ENCODE measurements at places on chromosomes 5 and 9.
A peak's percentile ranks its signal among the peaks of the same experiment; 100 is the strongest.

DNA sequence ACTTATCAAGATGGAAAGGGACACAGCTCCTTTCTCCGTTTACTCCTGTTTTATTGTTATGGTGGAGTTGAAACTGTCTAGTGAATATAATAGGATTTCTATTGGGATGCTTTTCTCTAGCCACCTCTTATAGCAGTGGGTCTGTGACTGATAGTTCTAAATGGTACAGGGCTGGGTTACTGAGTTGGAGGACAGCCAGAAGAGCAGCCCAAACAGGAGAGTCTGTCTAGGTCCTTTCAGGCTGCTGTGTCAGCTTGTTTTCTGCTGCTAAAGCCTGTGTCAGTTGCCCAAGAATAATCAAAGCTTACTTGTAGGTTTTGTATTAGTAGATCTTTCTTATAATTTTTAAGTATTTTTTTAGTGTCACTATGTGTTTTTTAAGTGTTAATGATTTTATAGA, 356.0 kb upstream of the SEMA6A start:
- no peak for DNase-seq

- DNase-seq: no peak
Measured at GRCh38 chr5:109304309-109304708, 105.5 kb downstream of the PJA2 start.

DNA sequence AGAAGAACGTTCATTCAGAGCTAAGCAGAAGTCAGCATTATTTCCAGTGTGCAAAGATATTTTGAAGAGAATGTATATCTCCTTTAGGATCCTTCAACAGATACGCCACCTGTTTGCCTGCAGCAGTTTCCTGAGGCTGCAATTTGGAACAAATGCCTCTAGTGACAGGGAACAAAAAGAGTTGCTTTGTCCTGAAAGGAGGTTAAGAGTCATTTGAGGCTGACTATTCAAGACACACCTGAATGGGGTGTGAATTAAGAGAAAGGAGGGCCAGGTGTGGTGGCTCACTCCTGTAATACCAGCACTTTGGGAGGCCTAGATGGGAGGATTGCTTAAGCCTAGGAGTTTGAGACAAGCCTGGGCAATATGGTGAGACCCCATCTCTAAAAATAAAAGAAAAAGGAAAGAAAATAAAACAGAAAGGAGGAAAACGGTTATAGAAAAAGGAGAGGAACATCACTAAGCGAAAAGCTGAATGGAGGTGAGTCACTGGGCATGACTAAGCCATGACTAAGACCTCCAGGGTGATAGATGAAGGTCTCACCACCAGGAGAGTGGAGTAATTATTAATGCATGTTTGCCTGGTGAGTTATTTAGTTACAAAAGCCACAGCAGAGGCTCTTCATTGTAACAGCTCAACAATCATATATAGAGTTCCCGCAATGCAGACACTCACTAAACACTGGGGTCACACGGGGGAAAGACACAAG, 255.2 kb upstream of the TNC start:
- no peak for DNase-seq

DNA sequence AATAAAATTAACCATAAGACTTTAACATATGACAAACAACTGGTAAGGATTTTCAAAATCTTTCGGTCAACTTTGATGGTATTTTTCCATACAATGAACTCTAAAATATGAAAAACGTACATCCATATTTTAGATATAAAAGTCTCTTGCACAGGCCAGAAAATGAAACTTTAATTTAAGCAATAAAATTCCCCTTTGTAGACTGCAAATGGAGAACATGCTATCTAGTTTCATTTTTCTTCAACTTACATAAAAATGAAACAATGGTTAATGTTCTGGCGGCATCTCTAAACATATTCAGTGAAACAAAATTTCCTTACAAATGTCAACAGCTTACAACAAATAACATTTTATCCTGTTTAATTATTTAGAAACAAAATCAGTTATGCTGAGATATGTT, 84.0 kb downstream of the USP20 start:
- DNase-seq: no peak

DNA sequence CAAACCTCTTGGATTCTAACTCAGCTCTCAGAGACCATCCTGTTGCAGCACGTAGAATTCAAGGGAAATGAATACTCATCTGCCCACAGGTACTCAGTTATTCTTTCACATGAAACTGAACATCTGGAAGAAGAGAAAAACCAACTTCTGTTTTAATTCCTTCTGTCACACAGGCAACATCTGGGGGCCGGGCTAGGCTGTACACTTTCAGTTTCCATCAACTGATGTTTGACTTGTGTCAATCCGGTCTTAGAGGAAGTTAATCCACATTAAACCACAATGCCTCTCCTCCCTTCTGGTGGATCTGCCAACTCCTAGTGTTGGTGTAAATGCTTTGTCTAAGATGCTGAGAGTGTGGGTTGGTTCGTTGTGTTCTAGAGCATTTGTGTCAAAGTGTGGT, 17.6 kb downstream of the DMRT3 start:
- no peak for DNase-seq

GRCh38 chr5:146785065-146785464, 93.5 kb downstream of the PPP2R2B start:
- no peak for DNase-seq

GRCh38 chr5:158848634-158849033, 251.1 kb downstream of the EBF1 start:
- no peak for DNase-seq

GRCh38 chr5:112865128-112865527, 4.0 kb downstream of the SRP19 start:
- no peak for DNase-seq

- peak; percentile 89 for DNase-seq
Measured at GRCh38 chr5:16465544-16466432, at the start of gene ZNF622. ZNF622 (minus strand) TSS chr5:16465800; CDS start chr5:16465665, 135 bp downstream.

GRCh38 chr5:100472091-100472490, 63.1 kb upstream of the FAM174A start:
- DNase-seq: no peak

- no peak for DNase-seq
Measured at GRCh38 chr9:98132158-98132557, 13.1 kb upstream of the TRIM14 start.

- DNase-seq: no peak
Measured at GRCh38 chr9:129746092-129746777, 6.6 kb downstream of the PTGES start.

- no peak for DNase-seq
Measured at GRCh38 chr9:99425923-99426842, 204.1 kb downstream of the SEC61B start.

DNA sequence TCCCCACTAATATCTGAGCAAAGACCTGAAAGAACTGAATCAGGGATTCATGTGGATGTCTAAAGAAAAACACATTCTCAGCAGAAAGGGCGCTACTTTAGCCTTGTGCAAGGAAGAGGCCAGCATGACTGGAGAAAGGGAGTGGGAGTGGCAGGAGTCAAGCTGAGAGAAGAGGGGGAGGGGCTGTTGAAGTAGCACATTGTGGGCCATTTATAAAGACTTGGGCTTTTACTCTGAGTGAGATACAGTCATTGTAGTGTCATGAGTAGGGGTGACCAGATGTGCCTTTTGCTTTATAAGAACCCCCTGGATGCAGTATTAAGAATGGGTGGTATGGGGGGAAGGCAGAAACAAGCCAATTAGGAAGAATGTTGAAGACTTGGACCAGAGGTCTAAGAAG, 452.8 kb downstream of the ENC1 start:
- no peak for DNase-seq

DNA sequence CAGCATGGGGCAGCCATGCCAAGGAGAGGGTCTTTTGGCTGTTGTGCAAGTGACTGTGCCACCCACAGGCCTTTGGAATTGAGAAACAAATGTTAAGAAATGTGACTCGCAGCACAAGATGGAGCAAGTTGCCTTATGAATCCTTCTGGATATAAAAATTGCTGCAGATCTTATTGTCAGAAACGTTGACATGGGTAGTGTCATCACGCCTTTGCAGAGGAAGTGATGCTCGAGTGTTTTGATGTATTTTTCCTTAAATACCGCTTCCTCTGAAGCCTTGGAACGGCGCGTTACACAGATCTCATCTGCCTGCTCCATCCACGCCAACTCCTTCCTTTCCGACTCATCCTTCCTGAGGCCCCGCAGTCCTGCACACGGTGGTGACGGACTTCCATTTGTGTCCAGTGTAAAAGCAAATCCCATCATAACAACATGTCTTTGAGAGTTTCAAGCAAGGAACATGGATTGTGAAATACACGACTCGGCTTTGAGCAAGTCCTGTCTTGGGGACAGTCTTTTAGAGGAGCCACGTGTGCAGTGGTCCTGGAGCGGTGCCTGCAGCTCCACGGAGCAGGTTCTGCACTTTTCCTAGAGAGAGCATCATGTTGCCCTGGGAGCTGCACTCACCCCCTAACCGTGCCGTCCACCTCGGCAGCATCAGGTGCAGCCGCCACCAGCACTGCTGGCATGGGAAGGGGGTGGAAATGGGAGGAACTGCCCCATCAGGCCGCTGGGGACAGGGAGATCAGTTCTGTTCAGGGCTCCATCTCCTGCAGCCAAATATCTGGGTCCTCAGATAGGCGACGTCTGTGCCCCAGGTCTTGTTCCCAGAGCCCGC, 15.1 kb downstream of the ROPN1L start:
- DNase-seq: no peak

- DNase-seq: no peak
Measured at GRCh38 chr9:89667726-89668125, 62.9 kb downstream of the GADD45G start.

DNA sequence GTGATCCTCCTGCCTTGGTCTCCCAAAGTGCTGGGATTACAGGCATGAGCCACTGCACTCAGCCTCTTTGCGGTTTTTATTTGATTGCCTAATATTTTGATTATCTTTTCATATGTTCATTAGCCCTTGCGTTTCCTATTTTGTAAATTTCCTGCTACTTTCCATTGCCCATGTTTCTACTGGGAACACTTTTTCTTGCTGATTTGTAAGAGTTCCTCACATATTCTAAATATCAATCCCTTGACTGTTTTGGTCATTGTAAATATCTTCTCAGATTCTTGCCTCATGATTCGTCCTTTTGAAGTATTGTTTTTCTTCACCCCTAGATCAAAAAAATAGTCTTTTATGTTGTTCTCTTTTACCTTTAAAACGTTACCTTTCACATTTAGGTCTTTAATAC, 37.9 kb upstream of the TTC1 start:
- no peak for DNase-seq

DNA sequence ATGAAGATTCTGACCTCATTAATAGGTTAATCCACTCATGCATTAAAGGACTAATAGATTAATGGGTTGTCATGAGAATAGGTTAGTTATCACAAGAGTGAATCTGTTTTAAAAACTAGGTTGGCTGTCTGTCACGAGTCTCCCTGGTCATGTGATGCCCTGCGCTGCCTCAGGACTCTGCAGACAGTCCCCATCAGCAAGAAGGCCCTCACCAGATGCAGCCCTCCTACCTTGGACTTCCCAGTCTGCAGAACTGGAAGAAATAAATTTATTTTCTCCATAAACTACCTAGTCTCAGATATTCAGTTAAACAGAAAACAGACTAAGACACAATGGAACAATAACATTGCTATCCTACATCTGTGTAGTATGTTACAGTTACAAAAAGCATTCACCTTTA, 227.4 kb downstream of the ASTN2 start:
- DNase-seq: no peak

DNA sequence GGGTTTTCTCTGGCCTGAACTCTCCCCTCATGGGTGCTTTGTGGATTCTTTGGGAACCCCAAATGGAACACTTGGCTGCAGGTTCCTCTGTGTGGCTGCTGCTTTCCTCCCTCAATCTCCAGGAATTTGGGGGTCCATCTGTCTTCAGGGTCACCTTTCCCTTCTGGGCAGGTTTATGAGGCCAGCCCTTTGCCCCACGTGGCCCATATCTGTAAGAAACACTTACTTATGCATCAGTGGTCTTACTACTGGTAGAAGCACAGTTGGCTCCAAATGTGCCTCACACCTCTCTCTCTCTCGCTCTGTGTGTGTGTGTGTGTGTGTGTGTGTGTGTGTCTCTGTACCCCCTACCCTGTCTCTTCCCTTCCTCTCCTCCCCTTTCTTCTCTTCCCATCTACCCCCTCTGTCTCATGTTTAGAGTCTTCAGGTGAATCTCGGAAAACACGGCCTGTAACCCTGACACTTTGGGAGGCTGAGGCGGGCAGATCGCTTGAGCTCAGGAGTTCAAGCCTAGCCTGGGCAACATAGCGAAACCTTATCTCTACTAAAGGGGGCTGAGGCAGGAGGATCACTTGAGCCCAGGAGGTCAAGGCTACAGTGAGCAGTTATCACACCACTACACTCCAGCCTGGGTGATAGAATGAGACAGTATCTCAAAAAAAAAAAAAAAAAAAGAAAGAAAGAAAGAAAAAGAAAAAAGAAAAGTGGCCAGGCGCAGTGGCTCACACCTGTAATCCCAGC, 26.8 kb downstream of the C5orf15 start:
- no peak for DNase-seq

GRCh38 chr5:61701877-61702602, 370.0 kb downstream of the ZSWIM6 start:
- no peak for DNase-seq

DNA sequence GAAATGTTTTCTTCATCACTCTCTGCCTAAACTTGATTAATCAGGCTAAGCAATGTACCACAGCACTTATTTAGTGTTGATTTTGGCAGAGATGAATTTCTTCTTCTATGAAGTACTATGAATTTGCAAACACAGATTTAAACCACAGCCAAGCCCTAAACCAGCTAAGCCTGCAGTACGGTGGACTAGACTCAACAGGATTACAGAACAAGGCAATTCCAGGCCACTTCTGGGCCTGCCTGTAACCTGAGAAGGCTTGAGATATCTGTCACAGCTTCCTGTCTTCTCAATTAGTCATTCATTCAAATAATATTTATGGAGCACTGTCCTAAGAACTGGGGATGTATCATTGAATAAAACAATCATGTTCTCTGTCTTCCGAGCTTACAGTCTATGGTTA, 32.4 kb upstream of the CAST start:
- DNase-seq: no peak

GRCh38 chr9:98365227-98365669, 109.8 kb upstream of the TBC1D2 start:
- DNase-seq: no peak

GRCh38 chr5:150612405-150612804, 28.1 kb upstream of the SYNPO start:
- no peak for DNase-seq

- DNase-seq: no peak
Measured at GRCh38 chr5:176671890-176672747, 24.8 kb downstream of the TSPAN17 start.

DNA sequence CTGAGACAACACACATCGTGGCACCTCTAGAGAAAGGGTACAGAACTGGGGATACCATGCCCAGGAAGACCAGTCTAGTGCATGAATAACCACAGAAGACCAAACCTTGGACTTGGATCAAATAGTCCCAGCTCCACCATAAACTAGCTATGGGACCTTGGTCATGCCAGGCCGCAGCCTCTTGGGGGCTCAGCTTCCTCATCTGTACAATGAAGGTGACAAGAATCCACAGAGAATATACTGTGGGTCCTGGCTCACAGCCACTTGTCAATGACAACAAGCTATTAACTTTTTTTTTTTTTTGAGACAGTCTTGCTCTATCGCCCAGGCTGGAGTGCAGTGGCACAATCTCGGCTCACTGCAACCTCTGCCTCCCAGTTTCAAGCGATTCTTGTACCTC, 3.9 kb downstream of the KYAT1 start:
- no peak for DNase-seq
